ENCODE measurements at places on chromosomes 12 and 14.

DNA sequence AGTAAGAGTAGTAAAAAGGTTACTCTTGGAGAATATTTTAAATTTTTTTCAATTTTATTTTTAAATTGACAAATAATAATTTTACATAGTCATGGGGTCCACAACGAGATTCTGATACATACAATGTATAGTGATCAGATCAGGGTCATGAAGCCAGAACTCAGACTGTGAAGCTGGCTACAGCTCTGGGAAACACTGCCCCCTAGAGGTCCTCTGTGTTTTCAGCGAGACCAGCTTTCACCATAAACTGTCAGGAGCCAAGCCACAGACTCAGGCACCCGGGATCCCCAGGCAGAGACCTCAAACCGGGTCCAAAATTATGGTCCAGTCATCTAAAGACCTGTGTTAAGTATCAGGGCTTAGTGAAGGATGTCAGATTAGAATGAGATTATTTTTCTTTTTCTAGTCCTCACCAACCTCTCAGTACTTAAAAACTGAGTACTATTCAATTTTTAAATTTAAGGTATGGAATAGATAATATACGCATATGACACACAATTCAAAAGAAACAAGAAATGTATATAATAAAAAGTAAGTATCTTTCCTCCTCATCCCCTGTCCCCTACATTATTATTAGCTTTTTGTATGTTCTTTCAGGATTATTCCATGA lies 397.1 kb downstream of the MDGA2 start:
- peak; percentile 79 for DNase-seq

GRCh38 chr12:67096533-67097318 lies 172.4 kb upstream of the CAND1 start:
- no peak for DNase-seq

DNA sequence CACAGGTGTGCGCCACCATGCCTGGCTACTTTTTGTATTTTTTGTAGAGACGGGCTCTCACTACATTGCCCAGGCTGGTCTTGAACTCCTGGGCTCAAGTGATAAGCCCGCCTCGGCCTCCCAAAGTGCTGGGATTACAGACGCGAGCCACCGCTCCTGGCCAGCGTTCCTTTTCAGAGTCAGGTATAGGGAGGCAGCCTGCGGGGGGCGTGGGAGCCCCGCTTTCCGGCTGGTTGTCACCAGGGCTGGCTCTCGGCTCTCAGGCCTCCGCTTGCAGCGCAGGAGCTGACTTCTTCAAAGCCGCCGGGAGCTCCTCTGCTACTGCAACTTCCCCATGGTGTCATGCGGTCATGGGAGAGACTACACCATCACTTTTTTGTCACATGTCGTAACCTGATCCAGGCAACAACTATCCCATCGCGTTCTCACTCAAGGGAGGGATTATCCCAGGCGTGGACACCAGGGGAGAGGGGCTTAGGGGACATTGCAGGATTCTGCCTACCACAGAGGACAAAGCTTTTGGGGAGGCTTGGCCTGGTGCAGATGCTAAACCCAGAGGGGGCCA lies 129.4 kb downstream of the SCARB1 start:
- peak; percentile 58 for DNase-seq

- no peak for DNase-seq
Observed at GRCh38 chr14:95193081-95193480, 35.8 kb upstream of the DICER1 start.

DNA sequence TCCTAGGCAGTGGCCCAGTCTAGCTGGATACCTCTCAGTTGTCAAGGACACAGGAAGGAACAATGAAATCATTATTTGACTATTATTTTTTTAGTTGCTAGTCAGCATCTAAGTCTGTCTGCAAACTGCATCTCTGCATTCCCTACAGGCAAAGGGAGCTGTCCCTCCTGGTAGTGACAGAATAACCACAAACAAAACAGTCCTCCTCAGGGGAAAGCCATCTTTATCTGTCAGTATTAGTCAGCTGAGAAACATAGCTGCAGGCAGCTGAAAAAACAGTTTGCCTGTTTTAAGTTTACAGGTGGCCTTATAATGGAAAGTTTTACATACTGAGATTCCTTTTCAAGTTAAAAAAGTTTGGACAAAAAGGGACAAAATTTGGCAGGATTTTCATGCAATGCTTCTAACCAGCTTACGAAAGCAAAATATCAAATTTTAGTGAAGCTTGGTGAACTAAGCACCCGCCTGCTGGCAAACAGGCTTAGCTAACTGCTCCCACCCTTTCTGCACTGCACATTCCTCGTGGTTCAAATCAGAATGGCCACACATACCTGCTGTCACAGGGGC lies 29.5 kb downstream of the SLC25A21 start:
- no peak for DNase-seq

- no peak for DNase-seq
Observed at GRCh38 chr14:103480595-103480994, 42.0 kb downstream of the CKB start.

DNA sequence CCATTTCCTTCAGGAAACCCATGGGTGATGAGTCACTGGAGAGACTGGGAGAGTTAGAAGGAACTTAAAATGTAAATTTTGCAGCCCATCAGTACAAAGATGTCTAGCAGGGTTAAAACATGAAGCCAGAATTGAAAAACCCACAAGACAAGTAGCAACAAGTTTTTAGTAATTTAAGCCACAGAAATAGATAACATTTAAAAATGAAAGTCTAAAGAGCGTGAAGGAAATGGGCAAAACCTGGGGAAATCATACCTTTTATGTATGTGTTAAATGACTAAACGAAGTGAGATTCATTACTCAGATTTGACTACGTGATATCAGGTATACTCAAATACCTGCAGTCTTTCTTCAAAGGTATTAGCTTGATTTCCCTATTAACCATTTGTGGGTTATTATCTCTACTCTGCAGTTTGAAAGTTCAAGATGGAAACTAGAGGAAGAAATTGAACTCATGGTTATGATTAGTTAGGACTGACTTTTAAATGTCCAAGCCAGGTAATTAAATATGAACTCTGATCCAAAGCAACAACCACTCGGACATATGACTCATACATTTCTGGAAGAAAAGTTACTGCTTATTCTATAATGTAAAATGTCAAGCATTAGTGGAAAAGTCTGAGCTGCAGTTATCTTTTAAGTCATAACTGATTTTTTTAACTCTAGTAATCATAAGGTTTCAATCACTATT lies 84.1 kb downstream of the ITPR2 start:
- no peak for DNase-seq

GRCh38 chr12:49900371-49900770 lies 3.3 kb downstream of the FAIM2 start:
- no peak for DNase-seq

DNA sequence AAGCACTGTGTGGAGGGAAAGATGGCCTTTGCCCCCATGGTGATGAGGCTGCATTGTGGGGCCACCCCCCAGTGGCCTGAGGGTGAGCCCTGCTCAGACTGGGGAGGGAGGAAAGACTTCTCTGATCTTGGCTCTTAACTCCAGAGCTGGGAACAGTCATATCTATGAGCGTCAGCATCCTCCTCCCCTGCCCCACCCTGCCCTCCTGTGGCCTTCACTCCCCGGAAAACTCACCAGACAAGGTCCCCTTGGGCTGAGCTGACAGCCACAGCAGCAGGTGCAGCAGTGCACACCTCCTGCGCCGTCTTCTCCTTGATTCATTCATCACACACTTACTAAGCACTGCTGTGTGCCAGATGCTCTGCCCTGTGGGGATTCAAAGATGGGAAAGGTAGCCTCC lies 98.8 kb downstream of the B4GALNT3 start:
- DNase-seq: no peak

DNA sequence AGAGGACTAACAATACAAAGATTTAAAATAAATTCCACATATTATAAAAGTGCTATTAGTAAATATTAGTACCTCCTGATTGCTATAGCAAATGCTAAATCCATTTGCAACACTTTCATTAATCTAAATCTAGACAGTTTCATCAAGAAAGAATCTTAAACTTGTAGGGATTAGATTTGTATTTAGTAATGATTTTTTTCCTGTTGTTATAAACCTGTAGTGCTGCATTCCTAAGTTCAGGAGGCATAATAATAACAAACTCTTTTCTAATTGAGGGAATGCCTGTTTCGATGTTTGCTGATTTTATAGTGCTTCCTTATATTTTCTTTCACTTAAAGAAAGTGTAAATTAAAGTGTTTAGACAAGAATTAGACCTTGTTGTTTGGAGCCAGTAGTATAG lies 166.1 kb downstream of the FOXA1 start:
- no peak for DNase-seq

Measured in glutamatergic neuron (in vitro differentiated cells).